ENCODE measurements at places on chromosomes 6 and 20. TPM values are rescaled to one million over a fixed set of nuclear protein-coding genes. Genes with fewer than 3 reads are reported as not detected.

BFSP1 gene
- total RNA-seq = 0.31 TPM

PI3 gene
- not detected for total RNA-seq

CGA gene
- total RNA-seq = not detected

GGTLC1 gene
- not detected for total RNA-seq

DEFB110 gene
- not detected for total RNA-seq

TPD52L2 gene
- 32.6 TPM for total RNA-seq

DDX43 gene
- 0.31 TPM for total RNA-seq

GPX5 gene
- total RNA-seq = not detected

ESR1 gene
- under 0.01 TPM for total RNA-seq

CD24 gene
- 943 TPM for total RNA-seq

XPO5 gene
- total RNA-seq = 62.0 TPM

RAD21L1 gene
- not detected for total RNA-seq

C6orf15 gene
- total RNA-seq = not detected

CRISP2 gene
- 0.31 TPM for total RNA-seq

TSBP1 gene
- not detected for total RNA-seq

UNC93A gene
- total RNA-seq = not detected

FERMT1 gene
- 2.8 TPM for total RNA-seq

All from parietal lobe (tissue), 2 donors.